ENCODE measurements at places on chromosomes 16 and 17. TPM values are rescaled to one million over a fixed set of nuclear protein-coding genes. Genes with fewer than 3 reads are reported as not detected.

DNA sequence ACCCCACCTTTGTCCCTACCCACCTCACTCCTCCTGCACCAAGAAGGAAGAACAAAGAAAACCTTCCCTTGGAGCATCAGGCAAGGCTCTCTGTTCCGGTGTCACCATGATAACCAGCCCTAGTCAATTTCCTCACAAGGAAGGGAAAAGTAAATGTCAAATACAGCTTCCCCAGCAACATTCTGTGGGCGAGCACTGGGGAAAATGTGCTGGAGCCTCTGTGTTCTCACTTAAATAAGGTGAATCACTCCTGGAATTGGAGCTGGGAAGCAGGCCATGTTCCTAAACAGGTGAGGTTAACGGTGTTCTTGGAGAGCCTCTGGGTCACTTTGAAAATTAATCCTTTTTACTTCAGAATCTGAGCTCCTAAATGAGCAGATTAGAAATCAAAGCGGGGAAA, 427.9 kb upstream of the ERCC4 start:
- H3K27me3 ChIP-seq = no peaks in the 10 kb centered on the region
- no peaks in the 10 kb centered on the region for H3K4me1 ChIP-seq
- DNase-seq = no peak

DNA sequence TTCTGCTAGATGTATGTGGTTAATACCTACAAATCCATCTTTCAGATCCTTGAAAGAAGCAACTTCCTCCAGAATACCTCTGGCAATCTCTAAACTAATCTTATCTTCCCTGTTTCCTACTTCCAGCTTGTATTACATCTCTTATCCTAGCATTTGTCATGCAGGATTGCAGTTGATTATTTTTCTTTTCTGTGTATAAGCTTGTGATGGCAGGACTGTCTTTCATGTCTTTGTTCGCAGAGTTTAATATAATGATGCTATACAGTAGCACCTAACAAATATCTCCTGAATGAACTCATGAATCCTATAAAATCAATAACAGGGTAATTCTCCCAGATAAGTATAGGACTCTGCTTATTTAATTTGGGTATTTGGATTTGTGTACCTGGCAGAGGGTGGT, 12.2 kb upstream of the UBE2G1 start:
- no peaks in the 10 kb centered on the region for H3K27me3 ChIP-seq
- no peaks in the 10 kb centered on the region for H3K36me3 ChIP-seq
- H3K4me3 ChIP-seq = no peak overlapping the region
- H3K4me1 ChIP-seq = no peaks in the 10 kb centered on the region

- H3K36me3 ChIP-seq = no peaks in the 10 kb centered on the region
- no peak overlapping the region for H3K27ac ChIP-seq
- peaks cover 17% of the 10 kb centered on the region for H3K4me1 ChIP-seq
Observed at GRCh38 chr17:79975498-79976134, 60.1 kb downstream of the TBC1D16 start.

Gene GOSR1
- total RNA-seq = 31.8 TPM

All from ovary (tissue), 10 donors.